Activated T-helper 1 cell treated with anti-CD3 and anti-CD28 coated beads, Interleukin-2, amount 50 U/mL, for 16 hours (primary cell): ENCODE measurements at places on chromosomes 12 and 14.

- DNase-seq, result no peak
Observed at GRCh38 chr12:93127582-93128331, 198.7 kb upstream of the EEA1 start.

GRCh38 chr12:38141239-38141638 is 175.3 kb upstream of the ALG10B start:
- no peak for DNase-seq

DNA sequence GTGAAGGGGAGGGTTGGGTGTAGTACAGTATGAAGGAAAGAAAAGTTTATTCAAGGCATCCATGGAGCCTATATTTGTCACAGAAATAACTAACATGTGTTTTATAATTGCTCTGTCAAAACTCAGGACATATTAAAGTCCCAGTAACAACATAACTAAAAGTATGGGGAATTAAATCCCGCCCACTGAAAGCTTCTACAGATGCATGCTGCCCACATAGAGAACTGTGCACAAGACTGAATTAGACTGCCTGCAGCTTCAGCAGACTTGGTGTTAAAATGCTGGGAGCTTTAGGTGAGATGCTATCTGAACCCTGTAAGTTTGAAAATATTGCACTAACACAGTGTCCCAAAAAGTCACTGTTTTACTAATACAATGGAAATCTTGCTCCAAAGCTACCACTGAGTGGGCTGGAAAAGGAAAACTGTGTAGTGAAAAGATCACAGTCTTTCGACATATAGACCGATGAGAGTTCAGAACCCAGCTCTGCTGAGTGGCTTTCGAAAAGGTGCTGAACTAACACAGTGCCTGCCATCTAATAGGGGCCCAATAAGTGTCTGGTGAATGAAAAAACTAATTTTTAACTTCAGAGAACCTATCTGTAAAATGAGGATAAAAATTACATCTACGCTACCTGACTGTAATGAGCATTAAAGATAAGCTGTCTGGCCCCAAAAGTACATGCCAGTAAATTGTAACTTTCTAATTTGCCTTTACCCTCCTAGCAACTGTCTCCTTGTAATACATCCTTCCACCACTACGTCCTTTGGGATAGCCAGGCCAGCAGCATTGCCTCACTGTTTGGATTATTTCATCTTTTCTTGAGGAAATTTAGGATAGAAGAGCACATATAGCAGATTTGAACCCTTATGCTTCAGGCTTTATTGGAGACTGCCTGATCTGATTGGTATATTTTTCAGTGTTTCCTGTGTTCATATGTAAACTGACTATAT is 237.6 kb downstream of the BCAT1 start:
- DNase-seq, result no peak

- DNase-seq, result no peak
Observed at GRCh38 chr12:94205822-94206221, 57.4 kb downstream of the PLXNC1 start.

GRCh38 chr12:70966046-70966445 is 45.5 kb upstream of the PTPRR start:
- DNase-seq, result no peak
